Activated CD4-positive, alpha-beta memory T cell treated with anti-CD3 and anti-CD28 coated beads for 36 hours (primary cell): ENCODE measurements at places on chromosomes 4 and X. TPM values are rescaled to one million over a fixed set of nuclear protein-coding genes. Genes with fewer than 3 reads are reported as not detected.

The ATP1B4 gene
- total RNA-seq, result not detected

The DCLK2 gene
- total RNA-seq, result not detected

The HPGD gene
- total RNA-seq, result 3.4 TPM

The FGF16 gene
- total RNA-seq, result not detected

GRCh38 chr4:34158878-34159277 is 2085.4 kb downstream of the ARAP2 start:
- no peaks in the 10 kb centered on the region for H3K27me3 ChIP-seq
- H3K4me3 ChIP-seq, result no peak overlapping the region
- H3K27ac ChIP-seq, result no peak overlapping the region
- DNase-seq, result no peak
- H3K36me3 ChIP-seq, result no peaks in the 10 kb centered on the region
- no peaks in the 10 kb centered on the region for H3K4me1 ChIP-seq

GRCh38 chr4:85946821-85947220 is 413.0 kb downstream of the MAPK10 start:
- DNase-seq, result no peak
- H3K4me1 ChIP-seq, result no peaks in the 10 kb centered on the region
- H3K27me3 ChIP-seq, result no peaks in the 10 kb centered on the region
- H3K27ac ChIP-seq, result no peak overlapping the region
- no peaks in the 10 kb centered on the region for H3K36me3 ChIP-seq

DNA sequence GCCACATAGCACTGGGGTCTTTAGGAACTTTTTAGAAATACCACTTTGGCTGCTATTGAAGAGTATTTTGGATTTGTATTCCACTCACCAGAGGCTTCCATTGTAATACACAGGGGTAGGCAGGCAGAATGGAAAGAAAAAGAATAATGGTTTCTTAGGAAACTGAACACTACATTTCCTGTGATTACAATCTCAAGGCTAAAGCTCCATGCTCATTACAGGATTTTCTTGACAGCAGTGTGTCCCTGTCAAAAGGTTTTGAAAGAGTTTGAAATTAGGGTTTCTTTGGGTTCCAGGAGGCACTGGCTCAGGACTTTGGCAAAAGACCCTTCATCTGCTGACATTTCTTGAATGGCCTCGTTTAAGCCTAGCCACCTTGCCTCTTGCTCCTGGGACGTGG is 74.8 kb upstream of the STIM2 start:
- no peaks in the 10 kb centered on the region for H3K27me3 ChIP-seq
- H3K27ac ChIP-seq, result no peak overlapping the region
- peaks cover 14% of the 10 kb centered on the region for H3K4me1 ChIP-seq
- no peak for DNase-seq

DNA sequence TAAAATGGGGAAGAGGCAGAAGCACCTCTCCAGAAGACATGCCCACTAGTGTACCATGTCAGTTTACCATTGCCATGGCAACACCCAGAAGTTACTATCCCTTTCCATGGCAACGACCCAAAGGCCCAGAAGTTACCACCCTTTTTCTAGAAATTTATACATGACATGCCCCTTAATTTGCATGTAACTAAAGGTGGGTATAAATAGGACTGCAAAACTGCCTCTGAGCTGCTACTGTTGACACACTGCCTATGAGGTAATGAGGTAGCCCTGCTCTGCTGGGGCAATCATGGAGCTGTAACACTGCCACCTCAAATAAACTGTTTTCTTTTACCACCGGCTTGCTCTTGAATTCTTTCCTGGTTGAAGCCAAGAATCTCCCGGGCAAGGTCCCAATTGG is 13.9 kb upstream of the BEX4 start:
- no peaks in the 10 kb centered on the region for H3K27me3 ChIP-seq
- H3K36me3 ChIP-seq, result no peaks in the 10 kb centered on the region
- no peak overlapping the region for H3K4me3 ChIP-seq
- no peak for DNase-seq
- peaks cover 5% of the 10 kb centered on the region for H3K4me1 ChIP-seq

DNA sequence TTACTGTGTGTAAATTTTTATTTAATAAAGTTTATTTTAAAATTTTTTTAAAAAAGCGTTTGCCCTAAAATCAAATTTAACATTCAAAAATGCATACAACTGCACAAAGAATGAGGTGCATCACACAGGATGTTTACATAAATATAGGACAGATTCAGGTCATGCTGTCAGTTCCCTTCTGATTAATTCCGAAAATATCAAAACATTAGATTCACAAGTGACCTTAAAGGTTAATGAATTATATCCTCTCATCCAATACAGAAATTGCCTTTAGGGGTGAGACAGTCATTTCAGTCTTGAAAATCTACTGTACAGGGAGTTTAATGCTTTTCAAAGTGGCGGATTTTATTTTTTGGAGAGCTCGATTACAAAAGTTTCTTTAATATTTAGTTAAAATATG is 208.7 kb upstream of the FTHL17 start:
- H3K4me1 ChIP-seq, result no peaks in the 10 kb centered on the region
- H3K36me3 ChIP-seq, result no peaks in the 10 kb centered on the region
- H3K4me3 ChIP-seq, result no peak overlapping the region
